Hindlimb muscle (tissue), 1 donor: ENCODE measurements at places on chromosomes 6 and 20. TPM values are rescaled to one million over a fixed set of nuclear protein-coding genes. Genes with fewer than 3 reads are reported as not detected.

The ADGRF1 gene
- polyA plus RNA-seq: 0.08 TPM

The OR2H2 gene
- polyA plus RNA-seq: not detected

The APOBEC2 gene
- polyA plus RNA-seq: 433 TPM

The DDX27 gene
- 30.1 TPM for polyA plus RNA-seq

- no peak for DNase-seq
Observed at GRCh38 chr20:62539198-62540045, 63.6 kb upstream of the GATA5 start.

DNA sequence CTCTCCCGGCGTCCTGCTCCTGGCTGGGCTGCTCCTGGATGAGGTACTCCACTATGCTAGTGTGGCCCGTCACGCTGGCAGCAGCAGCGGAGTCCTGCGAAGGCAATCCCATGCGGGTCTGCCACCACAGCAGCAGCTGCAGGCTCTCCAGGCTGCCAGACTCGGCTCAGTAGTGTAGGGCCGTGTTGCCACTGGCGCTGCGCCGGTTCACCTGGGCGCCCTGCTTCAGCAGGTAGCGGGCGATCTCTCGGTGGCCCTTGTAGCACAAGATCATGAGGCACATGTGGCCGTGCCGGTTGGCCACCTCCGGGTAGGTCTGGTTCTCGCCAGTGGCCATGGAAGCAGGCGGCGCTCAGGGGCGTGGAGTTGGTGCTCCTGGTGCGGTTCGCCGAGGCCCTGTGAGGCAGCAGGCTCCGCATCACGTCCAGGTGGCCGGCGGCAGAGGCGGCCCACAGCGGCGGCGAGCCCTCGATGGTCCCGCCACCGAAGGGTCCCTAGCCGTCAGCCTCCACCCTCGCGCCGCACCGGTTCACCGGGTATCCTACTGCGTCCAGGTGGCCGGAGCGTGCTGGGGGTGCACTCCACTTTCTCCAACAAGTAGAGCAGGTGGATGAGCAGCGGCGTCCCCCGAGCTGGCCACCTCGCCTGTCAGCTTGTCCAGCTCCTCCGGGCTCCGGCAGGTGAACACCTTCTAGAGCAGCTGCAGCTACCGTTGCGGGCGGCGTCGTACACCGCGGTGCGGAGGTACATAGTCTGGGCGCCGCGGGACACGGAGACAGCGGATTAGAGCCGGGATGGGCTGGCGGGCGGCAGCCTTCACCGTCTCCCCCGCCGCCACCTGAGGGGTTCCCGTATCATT, 19.8 kb downstream of the RFPL4B start:
- DNase-seq: no peak

DNA sequence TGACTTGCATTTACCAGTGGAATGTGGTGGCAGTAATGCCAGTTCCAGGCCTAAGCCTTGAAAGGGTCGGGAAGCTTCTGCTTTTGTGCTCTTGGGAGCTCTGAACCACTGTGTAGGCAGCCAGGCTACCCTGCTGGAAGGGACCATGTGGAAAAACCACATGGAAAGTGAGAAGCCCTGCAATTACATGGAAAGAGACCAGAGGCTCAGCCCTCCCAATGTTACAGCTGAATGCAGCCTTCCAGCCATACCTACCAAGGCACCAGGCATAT, 14.9 kb upstream of the KCNB1 start:
- no peak for DNase-seq

DNA sequence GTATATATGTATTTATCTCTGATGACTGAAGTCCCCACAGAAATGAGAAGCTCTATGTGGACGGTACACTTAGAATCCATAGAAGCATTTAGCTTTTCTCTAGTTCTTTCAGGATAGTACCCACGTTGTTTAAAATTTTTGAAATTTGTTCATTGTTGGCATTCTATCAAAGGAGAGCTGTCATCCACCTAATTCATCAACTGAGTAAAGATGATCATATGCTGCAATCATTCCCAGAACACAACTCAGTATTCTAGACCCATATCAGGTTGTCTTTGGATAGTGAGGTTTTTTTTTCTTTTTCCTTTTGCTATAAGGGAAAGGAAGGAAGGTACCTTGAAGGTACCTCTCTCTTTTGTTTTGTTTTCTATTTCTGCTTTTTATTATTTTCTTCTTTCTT, 9.3 kb downstream of the SERAC1 start:
- no peak for DNase-seq

DNA sequence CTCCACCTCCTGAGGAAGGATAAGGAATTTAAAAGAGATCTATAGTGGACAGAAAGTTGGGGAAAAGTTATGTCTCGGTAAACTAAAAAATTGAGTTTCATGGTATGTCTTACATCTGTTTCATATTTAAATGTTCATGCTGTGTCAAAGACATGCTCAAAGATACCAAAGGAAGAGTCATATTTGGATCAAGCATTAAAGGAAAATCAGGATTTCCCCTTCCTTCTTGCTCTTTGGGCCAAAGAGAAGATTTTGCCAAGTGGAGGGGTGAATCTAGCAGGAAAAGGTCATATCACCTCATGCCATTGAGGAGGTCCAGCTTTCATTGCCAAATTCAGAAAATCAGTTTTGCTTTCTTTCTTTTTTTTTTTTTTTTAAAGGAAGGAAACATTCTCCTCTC, 192.4 kb downstream of the OGFRL1 start:
- DNase-seq: no peak

GRCh38 chr20:34240693-34241615, at the start of gene ASIP:
Gene ASIP, plus strand, starts transcription at chr20:34241423. Its CDS starts 18,952 bp downstream, at chr20:34260375.
- DNase-seq: no peak

DNA sequence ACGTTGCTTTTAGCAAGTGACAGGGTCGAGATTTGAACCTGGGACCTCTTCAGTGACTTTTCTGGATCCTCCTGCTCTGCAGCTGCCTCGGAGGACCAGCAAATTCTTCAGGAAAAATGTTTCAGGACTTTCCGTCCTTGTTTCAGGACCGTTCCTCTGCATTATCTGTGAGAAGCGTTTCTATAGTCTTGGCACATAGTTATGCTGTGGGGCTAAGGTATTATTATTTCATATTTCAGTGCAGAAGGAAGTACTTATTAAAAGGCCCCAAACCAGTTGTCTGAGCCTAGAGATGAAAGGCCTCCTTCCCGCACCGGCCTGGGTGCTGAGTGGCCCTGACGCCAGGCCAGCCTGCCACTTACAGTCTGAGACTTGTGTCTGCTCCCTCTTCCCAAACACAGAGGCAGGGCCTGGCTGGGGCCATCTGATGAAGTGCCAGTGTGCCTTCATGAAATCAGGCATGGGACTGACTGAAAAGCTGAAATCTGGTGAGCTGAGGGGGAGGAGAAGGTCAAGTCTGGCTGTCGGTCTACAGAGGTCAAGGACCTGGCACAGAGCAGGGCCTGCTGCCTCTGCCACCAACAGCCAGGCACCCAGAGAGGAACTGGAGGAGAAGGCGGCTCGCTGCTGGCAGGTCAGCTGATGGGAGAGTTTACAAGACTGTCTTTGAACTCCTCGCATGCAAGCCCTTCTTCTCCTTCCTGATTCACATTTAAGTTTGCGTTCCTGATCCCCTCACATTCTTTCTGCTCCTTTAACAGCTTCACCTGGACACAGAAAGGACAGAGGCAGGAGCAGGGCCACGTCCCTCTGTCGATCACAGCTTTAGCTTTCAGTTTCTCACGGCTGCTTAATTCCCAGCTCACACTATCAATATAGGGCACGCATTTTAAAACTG, 8.9 kb upstream of the QKI start:
- DNase-seq: peak; percentile 47

- DNase-seq: no peak
Observed at GRCh38 chr6:74248966-74249365, 553.0 kb downstream of the CD109 start.

DNA sequence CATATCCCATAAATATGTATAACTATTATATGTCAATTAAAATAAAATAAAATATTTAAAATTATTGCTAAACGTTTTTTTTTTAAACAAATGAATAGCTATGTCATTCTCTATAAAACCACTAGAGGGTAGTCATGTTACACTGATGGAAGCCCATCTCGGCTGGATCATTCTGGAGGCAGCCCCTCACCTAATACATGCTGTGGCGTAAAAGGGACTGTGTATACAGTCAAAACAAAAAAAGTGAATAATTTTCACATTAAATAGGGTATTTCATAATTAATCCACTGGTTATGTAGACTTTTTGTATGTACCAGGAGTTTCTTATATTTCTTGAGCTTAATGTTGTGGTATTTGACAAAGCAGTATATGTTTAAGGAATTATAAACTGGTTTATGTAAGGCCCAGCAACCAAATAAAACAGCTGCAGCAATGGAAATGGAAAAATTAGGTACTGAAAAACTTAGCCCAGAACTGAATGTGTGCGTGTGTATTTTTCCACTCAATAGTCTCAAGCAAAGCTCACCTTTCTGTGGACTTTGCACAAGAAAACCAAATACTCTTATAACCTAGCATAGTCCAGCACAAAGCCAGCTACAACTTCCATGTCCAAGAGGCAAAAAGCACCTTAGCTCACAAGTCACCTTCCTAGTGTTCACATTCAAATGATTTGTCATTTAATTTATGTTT, 81.7 kb downstream of the COL9A1 start:
- peak; percentile 32 for DNase-seq

DNA sequence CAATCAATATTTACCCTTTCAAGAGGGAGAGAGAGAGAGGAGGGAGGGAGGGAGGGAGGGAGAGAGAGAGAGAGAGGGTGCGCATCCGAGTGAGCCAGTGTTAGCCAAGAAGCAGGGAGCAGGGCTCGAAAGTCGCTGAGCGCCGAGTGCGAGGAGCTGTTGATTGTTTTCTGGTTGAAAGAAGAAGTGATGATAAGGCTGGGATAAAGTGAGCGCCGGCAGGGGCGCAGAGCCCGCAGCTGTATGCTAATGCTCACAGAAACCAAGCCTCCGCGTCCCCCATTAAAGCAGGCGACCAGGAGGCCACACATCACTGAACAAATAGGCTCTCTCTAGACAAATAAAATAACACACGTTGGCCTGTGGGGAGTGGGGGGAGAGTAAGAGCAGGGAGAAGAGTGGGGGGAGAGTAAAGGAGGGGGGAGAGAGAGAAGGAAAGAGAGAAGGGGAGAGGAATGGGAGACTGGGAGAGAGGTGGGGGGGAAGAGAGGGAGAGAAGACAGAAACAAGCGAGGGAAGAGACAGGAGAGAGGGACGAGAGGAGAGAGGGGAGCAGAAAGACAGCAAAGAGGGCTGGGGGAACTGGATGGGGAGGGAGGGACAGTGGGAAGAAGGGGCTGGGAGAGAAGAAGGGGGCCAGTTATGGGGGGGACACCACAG, 5.0 kb upstream of the INSM1 start:
- DNase-seq: no peak

DNA sequence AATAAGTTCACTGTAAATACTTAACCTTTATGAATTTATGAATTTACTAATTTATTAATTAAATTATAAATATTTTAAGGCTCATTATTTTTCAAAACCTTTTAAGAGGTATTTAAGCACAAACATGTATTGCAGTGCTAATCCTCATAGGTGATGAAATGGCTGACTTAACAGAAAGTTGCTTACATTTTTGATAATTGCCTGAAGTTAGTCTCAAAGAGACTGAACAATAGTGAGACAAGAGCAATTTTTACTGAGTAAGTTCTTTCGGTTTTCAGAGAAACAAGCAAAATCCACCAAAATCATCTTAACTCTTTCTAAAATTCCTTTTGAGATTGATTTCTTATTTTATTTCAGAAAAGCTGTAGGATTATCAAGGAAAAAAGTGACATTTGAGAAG, 137.3 kb upstream of the VGLL2 start:
- no peak for DNase-seq

DNA sequence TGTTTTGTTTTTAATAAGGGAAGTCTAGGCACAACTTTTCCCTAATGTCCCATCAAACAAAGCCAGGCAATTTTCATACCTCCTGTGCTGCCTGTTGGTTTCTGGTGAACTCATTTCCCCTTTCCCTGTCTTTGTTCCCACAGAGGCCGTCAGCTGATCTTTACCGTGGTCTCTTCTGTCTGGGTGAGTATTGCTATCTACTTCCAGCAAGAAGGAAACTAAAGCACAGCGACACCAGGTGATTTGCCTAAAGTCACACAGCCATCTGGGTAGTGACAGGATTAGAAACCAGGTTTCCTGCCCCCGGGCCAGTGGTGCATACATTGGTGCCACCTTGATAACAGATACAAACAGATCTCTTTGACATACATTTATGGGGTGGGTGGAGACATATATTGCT, 59.6 kb downstream of the RAB44 start:
- no peak for DNase-seq

GRCh38 chr20:3933218-3933617, 44.0 kb downstream of the PANK2 start:
- DNase-seq: no peak

DNA sequence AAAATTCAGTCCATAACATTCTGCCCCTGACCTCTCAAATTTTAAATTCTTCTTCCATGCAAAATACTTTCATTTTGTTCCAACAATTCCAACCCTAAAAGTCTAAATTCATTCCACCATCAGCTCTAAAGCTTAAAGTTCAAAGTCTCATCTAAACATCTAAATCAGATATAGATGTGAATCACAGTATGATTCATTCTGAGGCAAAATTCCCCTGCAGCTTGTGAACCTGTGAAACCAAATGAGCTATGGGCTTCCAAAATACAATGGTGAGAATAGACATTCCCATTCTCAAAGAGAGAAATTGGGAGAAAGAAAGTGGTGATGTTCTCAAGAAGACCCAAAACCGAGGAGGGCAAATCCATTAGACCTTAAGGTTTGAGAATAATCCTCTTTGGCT, 309.8 kb downstream of the HIVEP2 start:
- DNase-seq: no peak

DNA sequence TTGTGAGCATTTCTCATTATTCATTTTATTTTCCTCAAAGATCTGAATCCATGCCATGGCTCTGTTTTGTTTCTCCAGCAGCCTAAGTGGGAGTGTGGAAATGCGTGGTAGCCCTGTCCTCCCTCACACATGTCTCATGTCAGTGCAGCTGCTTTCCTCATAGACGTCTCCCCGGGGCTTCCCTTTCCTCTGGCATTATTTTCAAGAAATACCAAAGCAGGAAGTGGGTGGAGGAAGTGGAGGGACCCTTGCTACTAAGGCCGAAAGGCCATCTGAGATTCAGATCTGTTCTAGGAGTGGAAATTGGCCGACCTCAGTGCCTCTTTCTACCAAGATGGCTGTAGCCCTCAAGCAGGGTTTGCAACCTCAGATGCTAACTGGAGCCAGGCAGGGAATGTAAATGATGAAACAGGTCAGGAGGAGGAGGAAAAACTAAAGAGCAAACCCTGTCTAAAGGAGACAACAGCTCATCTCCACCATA, 420.9 kb upstream of the PLCB4 start:
- peak; percentile 49 for DNase-seq

GRCh38 chr20:36092398-36093024, 62.0 kb upstream of the EPB41L1 start:
- DNase-seq: no peak

DNA sequence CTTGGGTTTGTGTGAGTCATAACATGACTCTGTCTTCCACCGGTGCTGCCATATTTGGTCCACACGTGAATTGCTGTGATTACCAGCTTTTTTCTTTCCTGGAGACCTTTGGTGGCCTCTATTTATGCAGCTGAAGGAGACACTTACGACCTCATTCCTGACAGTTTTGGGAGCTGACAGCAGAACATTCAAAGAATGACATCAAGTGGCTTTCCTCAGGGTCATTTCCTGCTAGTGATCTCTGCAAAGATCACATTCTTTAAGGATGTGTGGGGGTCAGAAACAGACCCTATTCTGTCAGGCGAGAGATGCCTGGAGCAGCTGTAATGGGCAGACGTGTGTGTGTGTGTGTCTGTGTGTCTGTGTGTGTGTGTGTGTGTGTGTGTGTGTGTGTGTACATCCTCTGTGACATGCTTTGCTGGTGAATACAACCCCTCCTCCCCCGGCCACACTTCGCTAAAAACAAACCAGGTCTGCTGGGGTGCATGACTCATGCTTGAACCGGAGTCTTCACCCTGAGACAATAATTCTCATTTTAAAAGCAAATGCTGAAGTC, 115.6 kb downstream of the TMEM170B start:
- DNase-seq: no peak

GRCh38 chr6:164206807-164207423, 792.4 kb downstream of the QKI start:
- DNase-seq: no peak
